Glutamatergic neuron (in vitro differentiated cells): ENCODE measurements at places on chromosomes 3 and 15. TPM values are rescaled to one million over a fixed set of nuclear protein-coding genes. Genes with fewer than 3 reads are reported as not detected.

The CCR9 gene
- total RNA-seq = not detected

The CFAP100 gene
- total RNA-seq = not detected

GRCh38 chr3:139248593-139249255, 95.1 kb upstream of the MRPS22 start:
- no peak for DNase-seq

DNA sequence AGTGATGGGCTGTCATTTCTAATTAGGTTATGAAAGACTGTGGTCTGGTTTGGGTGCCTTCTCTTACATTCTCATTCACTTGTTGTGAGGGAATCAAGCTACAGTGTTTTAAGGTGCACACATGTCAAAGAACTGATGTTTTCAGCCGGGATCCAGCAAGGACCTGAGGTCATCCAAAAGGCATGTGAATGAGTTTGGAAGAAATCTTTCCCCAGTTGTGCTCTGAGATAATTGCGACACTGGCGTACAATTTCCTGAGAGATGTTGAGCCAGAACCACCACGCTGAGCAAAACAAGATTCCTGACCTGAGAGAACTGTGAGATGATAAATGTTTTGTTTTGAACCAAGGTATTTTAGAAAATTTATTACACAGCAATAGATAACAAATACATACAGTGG, 295.3 kb upstream of the SLITRK3 start:
- DNase-seq = no peak

GRCh38 chr15:101277943-101278564, 769 bp upstream of the SELENOS start:
- no peak for DNase-seq

- no peak for DNase-seq
Measured at GRCh38 chr3:184203526-184203925, 17.5 kb downstream of the ABCF3 start.

The CD96 gene
- not detected for total RNA-seq

DNA sequence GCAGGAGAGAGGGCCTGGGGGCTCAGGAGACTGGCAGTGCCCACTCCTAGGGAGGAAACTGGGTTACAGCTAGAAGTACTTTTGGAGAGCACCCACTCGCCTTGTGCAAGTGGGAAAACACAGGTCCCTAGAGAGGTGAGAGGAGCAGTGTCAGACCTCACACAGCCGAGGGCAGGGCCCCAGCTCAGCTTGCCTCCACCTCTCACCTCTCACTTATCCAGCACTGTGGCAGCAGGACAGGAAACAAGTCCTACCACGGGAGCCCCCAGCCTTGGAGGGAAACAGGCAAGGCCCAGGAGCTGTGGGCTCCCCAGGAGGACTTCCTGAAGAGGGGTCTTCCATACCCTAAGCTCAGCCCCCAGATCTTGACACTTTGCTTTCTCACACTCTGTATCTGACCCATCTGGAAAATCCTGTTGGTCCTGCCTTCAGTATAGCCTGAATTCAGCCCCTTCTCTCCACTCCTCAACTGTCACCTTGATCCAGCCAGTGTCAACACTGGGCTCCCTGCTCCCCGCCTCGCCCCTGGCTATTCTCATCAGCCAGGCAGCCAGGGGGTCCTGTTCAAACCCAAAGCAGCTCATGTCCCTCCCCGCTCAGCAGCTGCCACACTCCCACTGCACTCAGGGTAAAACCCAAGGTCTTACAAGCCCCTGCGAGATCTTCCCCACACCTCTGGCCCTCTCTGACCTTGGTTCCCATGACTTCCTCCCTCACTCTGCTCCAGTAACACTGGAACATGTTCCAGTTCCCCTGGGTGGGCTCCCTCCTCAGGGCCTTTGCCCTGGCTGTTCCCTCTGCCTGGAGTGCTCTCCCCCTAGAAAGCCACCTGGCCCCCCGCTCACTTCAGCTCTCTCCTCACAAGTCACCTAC, 870 bp upstream of the TMEM40 start:
- no peak for DNase-seq

DNA sequence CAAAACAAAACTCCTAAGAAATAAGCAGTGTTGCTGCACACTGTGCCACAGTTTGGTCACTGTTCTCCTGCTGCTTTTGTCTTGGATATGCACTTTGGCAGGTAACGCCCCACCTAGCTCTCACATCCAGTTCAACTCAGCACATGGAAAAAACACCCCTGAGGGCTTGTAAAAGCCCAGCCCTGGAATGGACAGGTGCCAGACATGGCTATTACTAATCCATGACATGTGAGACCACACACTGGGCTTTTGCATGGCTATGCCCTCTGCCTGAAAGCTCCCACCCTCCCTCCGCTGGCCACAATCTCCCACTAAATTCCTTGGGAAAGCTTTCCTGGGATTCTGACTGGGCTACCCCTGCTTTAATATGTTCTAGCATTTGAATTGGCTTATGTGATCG, 24.7 kb upstream of the ZBED2 start:
- no peak for DNase-seq

DNA sequence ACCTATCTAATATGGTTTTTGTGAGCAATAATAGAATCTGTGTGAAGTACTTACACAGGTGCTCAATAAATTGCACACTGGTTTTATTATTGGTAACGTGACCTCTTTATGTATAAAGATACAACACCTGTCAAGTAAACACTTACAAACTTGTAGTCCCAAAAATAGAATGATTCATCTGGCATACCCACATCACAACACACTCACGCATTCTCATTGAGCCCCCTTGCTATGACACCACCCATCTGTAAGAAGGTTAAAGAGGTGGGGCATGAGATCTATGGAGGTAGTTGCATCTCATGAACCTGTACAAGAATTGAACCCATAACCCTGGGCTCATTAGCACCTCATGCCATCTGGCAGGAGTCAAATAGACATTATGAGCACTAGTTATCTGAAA, 134.9 kb upstream of the THBS1 start:
- no peak for DNase-seq

- no peak for DNase-seq
Measured at GRCh38 chr3:168061332-168061996, 34.3 kb downstream of the GOLIM4 start.

DNA sequence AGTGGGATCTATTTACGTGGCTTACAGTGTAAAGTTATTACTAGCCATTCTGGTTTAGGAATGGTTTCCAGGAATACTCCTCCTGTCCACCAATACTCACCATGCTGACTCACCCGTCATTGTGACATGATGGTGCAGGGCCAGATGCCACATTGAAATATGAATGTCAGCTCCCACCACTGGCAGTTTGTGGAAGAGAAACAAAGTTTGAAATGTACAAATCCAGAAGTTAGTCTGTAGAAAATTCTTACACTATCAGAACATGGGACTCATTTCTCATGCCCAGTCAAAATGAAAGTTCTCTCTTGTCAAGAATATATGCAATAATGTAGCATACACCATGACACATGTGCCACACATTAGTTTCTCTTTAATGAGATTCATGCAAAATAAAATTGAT, 14.4 kb upstream of the TSPAN3 start:
- no peak for DNase-seq

The PIGX gene
- total RNA-seq = 20.1 TPM

GRCh38 chr3:134299185-134299887, 48.7 kb upstream of the RYK start:
- DNase-seq = no peak

The SMCO1 gene
- total RNA-seq = not detected

The ITPKA gene
- 1.1 TPM for total RNA-seq

- no peak for DNase-seq
Measured at GRCh38 chr3:115834068-115834467, 210.8 kb downstream of the GAP43 start.

The ABI3BP gene
- total RNA-seq = not detected

- no peak for DNase-seq
Measured at GRCh38 chr3:8639659-8640000, 5.0 kb downstream of the SSUH2 start.

The ALDH1L1 gene
- not detected for total RNA-seq

- no peak for DNase-seq
Measured at GRCh38 chr3:117665296-117665695, 955.7 kb downstream of the TUSC7 start.

The ACTL6A gene
- 58.8 TPM for total RNA-seq

DNA sequence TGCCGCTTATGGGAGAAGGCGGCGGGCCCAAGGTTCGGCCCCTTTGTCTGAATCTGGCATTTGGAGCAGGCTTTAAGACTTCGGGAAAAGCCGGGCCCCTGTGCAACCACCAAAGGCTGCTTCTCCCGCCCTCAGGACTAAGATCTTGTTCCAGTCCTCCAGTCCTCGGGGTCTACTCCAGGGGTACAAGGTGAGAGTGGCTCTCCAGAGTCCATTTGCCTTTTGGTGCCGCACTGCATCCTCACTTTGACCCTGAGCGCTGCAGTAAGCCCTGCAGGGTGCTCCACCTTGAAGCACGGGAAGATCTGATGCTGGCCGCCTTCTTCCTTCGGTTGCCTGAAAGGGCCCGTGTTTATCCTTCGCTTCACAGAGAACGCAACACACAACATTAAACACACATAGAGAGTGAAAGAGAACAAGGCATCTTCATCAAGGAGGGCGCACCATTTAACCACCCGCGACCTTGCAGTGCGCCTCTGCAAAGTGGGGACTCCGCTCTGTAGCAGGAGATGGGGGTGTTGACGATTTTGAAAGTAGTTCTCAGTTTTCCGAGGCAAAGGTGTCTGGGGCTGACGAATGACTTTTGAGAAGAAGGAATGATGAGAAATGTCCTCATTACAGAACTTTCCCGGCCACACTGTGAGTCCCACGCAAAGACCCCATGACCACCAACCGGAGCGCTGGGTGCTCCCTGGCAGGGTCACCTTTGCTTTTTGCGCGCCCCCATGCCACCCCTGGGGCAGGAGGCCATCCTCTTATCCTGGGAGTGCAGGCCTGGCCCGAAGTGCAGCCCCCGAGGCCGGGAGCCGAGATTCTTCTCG, 1.0 kb downstream of the PIGZ start:
- DNase-seq = no peak

DNA sequence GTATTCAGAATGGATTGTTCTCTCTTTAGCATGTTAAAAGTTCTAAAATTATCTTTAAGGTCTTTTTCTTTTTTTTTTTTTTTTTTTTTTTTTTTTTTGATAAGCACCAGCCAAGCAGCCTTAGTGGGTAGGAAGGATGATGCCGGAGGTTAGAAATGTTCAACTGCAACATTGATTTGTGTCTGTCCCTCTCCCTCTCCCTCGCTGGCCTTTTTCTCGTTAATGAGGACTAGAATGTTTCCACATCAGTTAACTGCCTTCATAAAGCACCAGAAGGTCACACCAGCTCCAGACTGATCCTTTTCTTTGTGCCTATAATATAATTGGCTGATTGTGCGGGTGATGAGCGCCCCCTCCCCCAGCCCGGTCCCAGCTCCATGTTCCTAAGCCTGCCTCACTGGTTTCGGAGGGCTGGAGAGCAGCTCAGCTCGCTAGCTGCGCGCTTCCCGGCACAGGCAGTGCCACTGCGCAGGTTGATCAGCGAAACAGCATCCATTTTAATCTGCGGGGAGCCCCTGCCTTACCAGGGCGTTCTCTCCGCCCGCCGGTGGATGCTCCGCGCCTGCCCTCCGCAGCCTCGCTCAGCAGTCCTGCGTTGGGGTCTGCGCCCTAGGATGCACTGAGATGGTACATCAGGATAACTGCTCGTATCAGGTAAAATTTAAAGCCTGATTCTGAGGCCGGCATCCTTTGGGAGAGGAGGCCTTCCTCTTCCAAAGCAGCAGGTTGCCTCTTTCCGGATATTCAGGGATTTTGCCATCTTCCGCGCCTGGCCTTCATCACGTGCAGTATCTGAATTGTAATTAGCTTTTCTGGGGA, 148.9 kb upstream of the IL12A start:
- peak; percentile 88 for DNase-seq

The GOLGA6L10 gene
- 0.96 TPM for total RNA-seq

The LDHAL6B gene
- total RNA-seq = not detected

- DNase-seq = no peak
Measured at GRCh38 chr3:157154563-157155330, 5.2 kb downstream of the CCNL1 start.

DNA sequence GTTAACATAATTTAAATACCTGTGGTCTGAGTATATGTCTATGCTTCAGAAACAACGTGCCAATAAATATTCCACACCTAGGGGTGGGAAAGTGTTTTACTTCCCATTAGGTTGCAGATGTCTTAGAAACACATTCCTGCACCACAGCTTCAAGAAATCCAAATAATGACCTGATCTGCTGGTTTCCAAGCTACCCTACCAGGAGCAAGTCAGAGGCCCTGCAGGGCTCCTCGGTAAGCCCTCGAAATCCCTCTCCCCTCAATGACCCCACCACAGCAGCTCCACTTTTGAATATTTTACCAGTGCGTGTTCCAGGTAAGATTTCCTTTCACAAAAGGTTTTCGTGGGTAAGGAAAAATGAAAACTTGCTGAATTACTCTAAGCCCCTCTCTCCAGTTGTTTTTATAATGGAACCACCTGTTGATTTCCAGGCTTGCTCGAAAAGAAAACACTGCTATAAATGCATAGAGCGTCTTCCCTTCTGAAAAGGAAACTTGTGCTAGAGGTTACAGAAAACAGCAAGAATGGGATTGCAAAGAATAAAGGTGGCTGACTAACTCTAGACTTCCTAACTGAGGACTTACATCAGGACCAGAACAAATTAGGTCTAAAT, 12.6 kb downstream of the IL12A start:
- no peak for DNase-seq

The DUOXA2 gene
- not detected for total RNA-seq

The CYFIP1 gene
- 143 TPM for total RNA-seq

The KIF15 gene
- total RNA-seq = 5.8 TPM

DNA sequence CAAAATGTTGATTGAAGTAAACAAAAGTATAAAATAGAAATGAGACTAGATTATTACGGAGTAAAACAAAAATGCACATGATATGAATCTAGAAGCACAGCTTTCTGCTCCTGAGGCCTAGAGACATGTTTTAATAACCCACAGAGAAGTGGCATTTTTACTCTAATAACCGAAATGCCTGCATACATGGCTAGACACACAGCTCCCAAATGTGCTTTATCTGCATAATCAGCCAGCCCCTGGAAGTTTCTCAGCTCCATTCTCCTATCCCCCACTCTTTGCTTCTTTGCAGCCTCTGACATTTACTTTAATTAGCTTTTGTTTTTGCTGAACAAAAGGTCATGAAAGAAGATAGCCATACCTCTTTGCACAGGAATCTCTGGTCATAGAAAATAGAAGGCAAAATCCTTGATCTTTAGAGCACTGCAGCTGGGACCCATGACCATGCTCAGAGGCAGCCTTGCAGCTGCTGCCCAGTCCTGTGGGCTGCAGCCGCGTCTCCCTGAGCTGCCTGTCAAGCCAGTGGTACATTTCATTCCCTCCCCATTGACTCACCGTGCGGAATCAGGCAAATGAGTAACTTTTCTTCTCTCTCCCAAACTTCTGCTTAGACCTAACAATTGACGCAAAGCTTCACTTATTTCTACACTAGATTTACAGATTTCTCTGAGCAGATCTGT, at the start of gene VEPH1:
TSS of gene VEPH1 (minus strand) at position 501 of the 680 bp plus-strand sequence. CDS start 8,067 bp downstream, outside the sequence.
- DNase-seq = peak; percentile 34

GRCh38 chr3:134605556-134605955, 45.3 kb downstream of the KY start:
- no peak for DNase-seq

GRCh38 chr3:184443831-184444230, 64.0 kb downstream of the CHRD start:
- no peak for DNase-seq

DNA sequence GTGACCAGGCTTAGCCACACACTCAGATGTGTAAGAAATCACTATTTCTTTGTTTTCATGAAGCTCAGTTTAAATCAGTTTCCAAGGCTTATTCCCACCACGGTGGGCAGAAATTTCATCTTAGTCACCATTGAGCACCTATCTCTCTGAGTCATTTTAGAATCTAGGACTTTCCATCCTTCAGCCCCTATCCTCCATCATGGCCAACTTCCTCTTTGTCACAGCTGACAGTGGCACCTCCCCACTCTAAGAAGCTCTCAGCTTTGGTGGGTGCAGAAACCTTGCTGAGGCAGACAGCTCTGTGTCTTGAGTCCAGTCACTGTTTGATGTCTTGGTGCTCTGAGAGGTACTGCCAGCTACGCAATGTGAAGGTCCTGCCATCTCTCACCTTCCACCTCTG, 32.9 kb downstream of the SNTN start:
- no peak for DNase-seq
